ENCODE measurements at places on chromosomes 6 and 20.

- DNase-seq: no peak
Observed at GRCh38 chr6:9783567-9783966, 631.3 kb downstream of the TFAP2A start.

GRCh38 chr6:158373214-158373613 is 60.9 kb downstream of the TULP4 start:
- DNase-seq: no peak

DNA sequence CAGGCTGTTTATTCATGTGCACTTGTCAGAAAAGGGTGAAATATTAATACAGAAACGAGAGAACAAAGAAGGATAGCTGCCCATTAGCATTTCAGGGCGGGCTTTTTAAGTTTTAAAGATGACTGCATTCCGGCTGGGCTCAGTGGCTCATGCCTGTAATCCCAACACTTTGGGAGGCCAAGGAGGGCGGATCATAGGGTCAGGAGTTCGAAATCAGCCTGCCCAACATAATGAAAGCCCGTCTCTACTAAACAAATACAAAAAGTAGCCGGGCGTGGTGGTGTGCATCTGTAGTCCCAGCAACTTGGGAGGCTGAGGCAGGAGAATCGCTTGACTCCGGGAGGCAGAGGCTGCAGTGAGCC is 130.5 kb downstream of the HFE start:
- DNase-seq: no peak

- DNase-seq: peak; percentile 56
Observed at GRCh38 chr20:32918751-32919150, 60.0 kb downstream of the EFCAB8 start.

GRCh38 chr20:52160621-52161204 is 30.9 kb downstream of the ZFP64 start:
- DNase-seq: no peak

DNA sequence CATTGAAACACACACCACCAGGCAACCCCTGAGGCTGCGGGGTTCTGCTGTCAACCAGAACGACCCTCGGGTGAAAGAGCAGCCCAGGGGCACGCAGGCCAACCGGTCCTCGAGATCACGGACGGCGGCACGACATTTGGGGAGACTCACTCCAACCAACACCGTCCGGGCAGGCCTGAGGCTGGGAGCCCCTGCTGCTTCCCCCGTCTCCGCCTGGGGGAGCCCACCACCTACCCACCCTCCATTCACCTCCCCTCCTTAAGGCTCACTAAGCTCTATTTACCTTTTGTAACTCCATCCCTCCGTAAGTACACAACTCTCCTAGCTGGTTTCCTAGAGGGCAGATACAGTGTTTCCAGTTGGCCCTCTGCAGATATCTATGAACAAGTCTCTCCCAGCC is 971.3 kb upstream of the DEFB115 start:
- peak; percentile 83 for DNase-seq

GRCh38 chr6:139474145-139475108 is 100.0 kb upstream of the CITED2 start:
- no peak for DNase-seq

- DNase-seq: no peak
Observed at GRCh38 chr6:35605600-35605999, 83.1 kb downstream of the FKBP5 start.

GRCh38 chr20:22160101-22160652 is 424.2 kb downstream of the FOXA2 start:
- no peak for DNase-seq

DNA sequence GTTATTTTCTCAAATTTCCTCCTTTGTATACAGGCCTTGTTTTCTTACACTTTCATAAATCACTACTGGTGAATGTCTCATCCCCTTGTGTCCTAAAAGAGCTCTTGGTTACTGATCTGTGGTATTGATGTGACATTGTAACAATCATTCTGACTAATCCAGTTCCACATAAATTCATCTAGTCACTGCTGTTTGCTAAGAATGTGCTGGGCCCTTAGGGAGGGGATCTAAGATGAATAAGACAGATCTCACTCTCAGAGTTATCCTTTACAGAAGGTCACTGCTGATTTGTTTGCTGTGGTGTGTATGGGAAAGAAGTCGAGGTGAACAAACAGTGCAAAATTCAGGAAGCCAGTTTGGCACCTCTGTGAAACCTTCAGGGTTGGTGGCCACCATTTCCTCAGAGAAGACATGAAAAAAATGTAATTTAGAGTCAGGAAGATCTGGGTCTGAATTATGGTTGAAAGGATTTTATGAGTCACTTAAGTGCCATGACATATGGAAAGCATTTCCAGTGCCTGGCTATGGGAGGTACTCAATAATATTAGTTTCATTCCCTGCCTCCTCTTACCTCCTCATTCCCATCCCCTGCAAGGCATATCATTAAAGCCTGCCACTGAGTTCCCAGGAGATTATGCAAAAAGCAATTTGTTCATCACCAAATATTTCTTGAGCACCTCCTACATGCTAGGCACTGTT is 121.8 kb downstream of the COL9A1 start:
- DNase-seq: no peak

All from RWPE2 (cell line).